ENCODE measurements at places on chromosomes 3 and 15.

DNA sequence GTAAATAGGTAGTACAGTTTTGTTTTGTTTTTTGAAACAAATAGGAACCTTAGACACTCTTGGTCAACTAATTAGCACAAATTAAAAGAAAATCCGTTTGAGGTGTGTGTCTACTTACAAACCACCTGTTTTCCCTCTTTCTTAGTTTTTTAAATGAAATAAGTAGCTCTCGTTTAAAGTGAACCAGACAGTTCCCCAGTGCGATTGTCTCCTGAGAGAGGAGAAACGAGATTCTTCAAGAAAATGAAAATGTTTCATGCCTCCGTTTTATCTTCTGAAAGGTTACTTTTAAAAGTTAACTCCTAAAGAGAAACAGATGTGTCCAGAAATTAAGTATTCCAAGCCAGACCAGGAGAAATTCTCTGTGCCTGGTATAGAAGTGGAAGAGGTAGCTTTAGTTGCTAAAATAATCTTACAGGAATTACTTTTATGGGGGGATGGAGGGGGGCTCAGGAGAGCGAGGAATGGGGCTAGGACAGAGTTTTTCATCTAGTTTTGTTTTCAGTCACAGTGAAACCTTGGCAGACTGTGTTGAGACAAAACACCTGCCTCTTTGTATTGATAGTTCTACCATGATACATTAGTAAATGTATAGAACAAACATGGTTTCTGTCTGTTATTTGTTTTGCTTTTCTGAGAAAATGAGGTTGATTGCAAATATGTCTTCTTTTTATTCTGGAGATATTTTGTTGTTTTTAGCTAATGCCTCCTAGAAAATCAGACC lies 155.1 kb upstream of the CNTN4 start:
- DNase-seq = no peak

- DNase-seq = peak; percentile 92
Measured at GRCh38 chr3:56980798-56981390, 79.6 kb upstream of the SPATA12 start.

GRCh38 chr3:176313426-176313825 lies 883.9 kb downstream of the TBL1XR1 start:
- DNase-seq = no peak

- no peak for DNase-seq
Measured at GRCh38 chr3:110512961-110513360, 558.7 kb upstream of the NECTIN3 start.

- DNase-seq = no peak
Measured at GRCh38 chr3:129572603-129573002, 29.6 kb downstream of the H1-8 start.

DNA sequence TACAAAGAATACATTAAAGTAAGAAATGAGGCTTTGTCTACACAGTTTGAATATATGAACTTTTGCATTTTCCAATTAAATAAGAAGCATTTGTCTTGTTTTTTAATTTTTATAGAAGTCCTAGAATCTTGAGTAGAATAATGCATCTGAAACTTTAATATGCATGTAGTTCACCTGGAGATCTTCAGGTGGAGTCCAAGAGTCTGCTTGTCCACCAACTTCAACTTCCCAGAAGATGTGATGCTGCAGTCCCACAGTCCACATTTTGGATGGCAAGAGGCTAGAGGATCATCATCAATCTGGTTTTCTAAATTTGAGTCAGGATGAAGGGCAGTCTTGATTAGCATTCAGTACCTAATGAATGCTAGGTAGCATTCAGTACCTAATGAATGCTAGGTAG lies 357.6 kb upstream of the SOX2 start:
- DNase-seq = no peak

GRCh38 chr15:48940508-48940907 lies 23.2 kb downstream of the SHC4 start:
- peak; percentile 60 for DNase-seq

DNA sequence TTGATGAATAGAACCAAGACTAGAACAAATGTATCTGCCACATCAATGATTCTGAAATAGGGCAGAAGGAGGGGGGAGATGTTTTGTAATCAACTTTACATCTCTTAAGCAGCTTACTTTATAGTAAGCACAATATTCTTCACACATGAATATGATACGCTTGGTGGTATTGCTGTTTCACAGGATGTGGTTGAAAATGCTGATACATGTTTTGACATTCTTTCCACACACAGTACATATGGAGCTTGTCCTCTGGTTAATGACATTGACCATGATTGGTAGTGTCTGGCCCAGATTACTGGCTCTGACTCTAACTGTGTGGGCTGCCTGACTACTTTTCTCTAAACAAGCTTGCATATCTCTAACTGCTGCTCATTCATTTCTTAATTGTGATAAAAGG lies 168.9 kb downstream of the KLHL25 start:
- no peak for DNase-seq

- DNase-seq = peak; percentile 71
Measured at GRCh38 chr3:196518966-196519717, 4.0 kb upstream of the SMCO1 start.

DNA sequence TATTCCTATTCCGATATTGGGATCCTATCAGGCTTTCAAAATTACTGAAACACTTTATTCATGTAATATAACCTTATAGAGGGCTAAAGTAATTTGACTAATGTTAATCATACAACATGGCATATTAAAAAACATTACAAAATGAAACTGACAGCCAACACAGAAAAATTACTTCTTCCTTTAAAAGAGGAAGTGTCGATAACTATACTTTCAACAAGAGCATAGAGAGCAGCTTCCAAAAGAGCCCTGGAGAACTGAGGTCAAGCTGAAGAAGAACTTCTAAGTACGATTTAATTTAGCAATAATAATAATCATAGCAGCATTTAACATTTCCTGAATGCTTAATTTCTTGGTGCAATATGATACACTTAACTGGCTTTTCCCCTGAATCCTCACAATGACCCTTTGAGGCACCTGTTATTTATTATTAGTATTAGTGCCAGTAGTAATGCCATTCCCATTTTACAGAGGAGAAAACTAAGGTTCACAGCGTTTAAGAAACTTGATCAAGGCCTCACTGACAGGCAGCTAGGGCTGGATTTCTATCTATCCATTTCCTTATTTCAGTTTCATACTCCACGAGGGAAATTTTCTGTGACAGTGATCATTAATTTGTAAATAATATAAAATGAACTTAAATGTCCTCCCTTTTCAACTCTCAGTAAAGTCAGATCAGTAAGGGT lies 181.6 kb downstream of the CFAP20DC start:
- DNase-seq = no peak

- DNase-seq = no peak
Measured at GRCh38 chr3:127097072-127097405, 95.9 kb upstream of the PRR23E start.

DNA sequence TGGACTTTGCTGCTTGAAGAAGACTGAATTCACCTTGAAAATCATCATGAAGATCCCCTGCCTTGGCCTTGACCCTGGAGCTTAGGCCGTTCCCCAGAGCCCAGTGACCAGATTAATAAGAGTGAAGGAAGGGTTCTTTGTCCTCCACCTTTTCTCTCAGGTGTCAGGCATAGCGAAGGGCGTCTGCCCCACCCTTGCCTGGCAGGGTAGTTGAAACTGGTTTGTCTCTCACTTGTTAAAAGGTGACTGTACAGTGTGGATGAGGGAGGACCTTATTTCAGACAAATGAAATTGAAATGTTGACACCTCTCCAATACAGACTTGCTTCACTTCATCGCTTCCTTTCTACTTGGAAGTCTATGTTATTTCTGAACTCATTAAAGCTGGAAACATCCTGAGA lies 223.7 kb upstream of the BHLHE40 start:
- DNase-seq = no peak

DNA sequence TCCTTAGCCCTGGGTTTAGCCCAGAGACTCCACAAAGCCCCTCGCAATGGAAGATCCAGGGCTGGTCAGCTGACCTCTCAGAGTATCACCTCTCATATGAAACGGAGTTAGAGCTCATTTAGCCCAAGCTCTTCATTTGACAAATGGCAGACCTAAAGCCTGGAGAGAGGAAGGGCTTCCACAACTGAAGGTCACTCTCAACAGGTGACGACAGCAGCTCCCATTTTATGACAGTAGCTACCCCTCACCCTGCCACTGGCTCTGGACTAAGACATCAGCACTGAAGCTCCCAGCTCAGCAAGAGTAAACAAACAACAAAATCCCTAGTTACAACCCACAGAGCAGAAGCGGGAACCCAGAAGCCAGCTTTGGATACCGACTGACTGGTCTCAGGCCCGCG lies 33.7 kb downstream of the TLE3 start:
- no peak for DNase-seq

DNA sequence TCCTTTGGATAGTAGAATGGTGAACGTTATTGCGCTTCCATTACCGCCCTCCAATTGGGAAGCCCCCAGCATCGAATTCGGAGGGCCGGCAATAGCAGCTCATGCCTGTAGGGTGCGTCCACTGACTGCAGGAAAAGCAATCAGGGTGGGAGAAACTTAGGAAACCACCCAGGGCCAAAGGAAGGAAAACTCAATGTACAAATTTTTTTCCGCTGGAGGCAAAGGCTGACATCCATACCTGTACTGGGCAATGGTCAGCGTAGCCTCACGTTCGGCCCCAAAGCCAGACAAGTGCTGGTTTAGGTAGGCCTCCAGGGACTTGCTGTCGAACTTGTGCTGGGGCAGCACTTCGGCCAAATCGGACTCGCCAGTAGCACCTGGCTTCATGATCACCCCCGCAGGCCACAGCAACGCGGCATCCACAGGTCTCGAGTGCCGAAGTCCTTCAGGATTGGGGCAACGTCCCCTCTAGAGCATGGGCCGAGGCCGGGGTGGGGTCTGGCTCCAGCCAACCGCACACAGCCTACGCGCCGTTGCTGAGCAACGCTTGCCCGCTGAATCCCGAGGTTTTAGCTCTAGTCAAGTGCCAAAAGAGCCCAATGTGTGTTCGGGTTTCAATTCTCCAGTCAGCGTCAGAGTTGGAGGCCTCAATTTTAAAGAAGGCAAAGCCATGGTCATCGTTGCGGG lies at the start of gene ACAD11:
TSS of gene ACAD11 (minus strand) at position 445 of the 687 bp plus-strand sequence. CDS start at position 387, 58 bp downstream.
- peak; percentile 64 for DNase-seq
